Psoas muscle (tissue), 8 donors: ENCODE measurements at places on chromosomes 12 and 14.

DNA sequence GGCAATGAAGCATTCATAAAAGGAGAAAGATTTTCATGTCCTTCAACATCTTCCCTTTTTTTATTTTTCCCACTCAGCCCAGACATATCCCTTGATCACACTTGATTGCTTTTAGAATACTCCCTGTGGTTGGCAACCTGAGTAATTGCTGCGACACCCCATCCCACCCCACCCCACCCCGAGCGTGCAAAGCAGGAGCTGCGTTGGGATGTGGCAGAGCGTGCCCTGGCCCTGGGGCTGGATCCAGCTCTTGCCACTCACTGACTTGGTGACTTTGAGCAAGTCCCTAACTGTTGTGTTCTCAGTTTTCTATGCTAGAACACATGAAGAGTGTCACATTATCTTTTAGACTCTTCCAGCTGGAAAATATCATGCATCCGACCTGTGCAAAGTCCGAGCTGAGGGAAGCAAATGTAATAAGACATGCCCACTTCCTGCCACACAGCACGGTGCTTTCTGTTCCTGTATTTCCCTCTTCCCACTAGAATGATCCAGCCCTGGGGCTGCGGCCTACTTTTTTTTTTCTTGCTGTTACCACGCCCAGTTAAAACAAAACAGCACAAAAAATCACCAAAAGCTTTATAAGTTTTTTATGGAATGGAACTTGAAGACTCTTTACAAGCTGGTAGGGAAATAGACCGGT, 4.0 kb downstream of the ASCL4 start:
- DNase-seq = no peak

- no peak for DNase-seq
These were observed 830 bp upstream of the A2ML1 start for GRCh38 chr12:8821591-8821990.

- no peak for DNase-seq
These were observed 17.4 kb upstream of the PTGR2 start for GRCh38 chr14:73834261-73834625.

DNA sequence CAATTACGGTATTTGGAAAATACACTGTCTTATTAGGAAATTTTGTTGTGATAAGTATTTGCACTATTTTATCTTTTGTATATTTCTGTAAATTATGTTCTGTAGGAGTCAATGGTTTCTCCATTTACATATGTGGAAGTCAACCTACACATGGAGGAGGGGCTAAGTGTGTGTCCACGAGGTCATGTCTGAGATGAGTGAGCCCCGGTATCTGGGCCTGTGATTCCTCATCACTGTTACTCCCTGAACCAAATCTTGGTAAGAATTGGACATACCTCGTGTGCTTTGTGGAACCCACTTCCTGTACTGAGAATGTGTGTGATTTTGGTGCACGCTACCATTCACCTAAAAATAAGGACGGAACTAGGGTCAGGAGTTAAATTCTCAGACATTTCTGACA, 1105.5 kb downstream of the TMEM121 start:
- no peak for DNase-seq

DNA sequence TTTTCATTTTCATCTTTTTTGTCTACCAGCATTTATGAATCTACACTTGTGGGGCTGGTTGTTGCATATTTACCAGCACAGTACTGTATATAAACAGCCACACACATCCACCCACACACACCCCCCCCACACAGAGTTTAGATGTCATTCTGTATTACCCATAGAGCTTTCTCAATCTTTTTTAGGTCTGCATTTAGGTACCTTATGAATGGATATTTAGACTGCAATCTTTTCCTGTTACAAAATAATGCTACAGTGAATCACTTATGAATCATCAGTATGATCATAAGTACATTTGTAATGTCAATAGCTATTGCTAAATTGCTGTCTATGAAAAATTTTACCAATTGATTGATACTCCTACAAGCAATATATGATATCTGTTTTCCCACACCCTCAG, 67.3 kb upstream of the STK38L start:
- DNase-seq = no peak

DNA sequence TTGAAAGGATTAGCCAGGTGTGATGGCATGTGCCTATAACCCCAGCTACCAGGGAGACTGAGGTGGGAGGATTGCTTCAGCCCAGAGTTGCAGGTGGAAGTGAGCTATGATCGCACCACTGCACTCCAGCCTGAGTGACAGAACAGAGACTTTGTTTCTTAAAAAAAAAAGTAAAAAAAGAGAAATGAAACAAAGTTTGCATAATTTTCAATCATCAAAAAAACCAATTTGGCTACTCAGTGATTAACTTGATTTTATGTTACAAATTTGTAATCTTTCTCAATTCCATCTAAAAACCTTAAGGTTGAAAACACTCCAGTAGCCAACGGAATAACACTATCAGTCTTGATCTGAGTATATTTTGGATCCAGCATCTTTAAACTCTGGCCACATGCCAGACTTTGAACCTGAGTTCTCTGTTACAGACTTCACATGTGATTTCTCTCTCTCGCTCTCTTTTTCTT, 12.6 kb upstream of the DENND5B start:
- DNase-seq = no peak

GRCh38 chr12:19209661-19210060, 80.1 kb downstream of the PLEKHA5 start:
- DNase-seq = no peak

DNA sequence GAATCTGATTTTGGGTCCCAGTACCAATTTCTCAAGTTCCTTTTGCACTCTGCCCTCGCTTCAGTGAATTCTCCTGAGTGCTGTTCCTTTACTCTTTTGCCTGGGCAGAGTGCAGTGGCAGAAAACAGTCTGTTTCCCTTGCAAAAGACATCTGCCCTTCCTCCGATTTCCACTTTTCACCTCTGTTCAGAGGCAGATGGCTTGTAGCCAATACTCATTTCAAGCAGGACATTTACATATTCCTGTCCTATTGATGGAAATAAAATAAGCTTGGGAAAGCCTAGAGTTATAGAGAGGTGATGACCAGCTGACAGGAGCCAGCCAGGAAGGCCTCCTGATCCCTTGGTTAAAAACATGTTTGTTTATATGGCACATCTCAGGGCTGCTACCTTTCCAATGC, 111.0 kb downstream of the SLC8A3 start:
- no peak for DNase-seq

DNA sequence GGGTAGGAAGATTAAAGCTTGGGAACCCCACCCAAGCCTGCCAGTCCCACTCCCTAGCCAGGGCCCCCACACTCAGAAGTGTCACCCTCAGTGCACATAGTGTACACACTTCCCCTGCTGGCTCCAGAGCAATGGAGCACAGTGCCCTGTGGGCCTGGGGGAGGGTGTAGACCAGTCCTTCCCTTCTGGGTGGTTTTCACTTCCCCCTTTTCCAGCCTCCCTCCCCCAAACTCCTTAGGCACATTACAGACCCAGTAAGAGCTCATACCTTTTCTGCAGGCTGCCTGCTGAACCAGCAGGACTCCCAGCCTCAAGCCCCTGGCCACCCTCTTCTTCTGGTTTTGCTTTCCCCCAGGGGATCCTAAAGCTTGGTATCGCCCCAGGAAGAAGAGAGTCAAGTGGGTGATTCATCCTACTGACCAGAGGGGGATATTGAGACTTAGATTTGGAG, at the start of gene ZNF385A:
TSS of gene ZNF385A (minus strand) at position 143 of the 451 bp plus-strand sequence. CDS start 219 bp downstream, outside the sequence.
- no peak for DNase-seq

- no peak for DNase-seq
These were observed 74.4 kb downstream of the SERPINA3 start for GRCh38 chr14:94686511-94687160.

DNA sequence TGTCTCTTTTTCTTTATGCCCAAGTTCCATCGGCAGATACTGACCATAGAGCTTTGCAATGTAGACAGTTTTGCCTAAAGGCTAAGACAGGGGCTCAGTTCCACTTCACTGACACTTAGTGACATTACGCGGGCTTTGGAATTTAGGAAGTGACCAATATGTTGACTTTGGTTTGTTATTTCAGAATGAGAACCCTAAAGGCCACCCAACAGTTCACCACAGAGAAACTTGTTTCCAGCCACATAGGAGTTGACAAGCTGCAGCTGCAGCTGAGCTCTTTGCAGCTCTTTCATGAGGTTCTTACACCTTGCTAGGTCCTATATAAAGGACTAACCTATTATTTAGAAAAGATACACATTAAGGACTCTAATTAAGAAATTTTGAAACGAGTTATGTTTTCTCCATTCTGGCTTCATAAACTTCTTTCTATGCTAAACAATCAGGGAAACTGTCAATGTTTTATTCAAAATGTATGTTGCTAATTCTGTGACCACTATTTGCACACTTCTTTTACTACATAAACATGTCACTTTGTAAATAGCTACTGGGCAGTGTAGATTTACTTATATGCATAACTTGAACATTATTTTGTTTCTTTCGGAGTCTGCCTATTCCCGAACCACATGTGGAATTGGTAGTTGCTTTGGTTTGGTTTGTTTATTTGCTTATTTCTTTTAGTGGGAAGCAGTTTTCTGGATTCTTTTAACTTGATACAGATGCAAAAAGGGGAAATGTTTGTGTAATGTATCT, 18.5 kb upstream of the KLRD1 start:
- DNase-seq = no peak

GRCh38 chr12:24903329-24904088, 45.4 kb downstream of the BCAT1 start:
- DNase-seq = no peak

- no peak for DNase-seq
These were observed 9.5 kb downstream of the CATSPERB start for GRCh38 chr14:91722386-91722785.

DNA sequence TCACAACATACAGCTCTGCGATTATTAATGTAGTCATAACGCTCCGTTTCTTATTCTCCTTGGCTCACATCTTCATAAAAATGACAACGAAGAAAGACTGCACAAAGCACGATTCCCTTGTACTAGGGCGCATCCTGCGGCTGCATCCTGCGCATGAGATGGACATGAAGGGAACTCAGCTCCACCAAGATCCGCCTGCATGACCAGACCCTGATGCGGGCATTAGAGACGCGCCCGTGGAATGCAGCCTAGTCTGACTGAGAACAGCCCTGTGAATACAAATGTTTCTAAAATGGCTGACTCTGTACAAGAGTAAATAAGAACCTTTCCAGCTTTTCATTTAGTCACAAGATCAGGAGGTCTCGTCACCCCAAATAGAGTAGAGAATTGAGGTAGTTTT, 422.2 kb downstream of the NOVA1 start:
- DNase-seq = no peak

GRCh38 chr14:44981198-44981597, 19.2 kb downstream of the TOGARAM1 start:
- no peak for DNase-seq

GRCh38 chr14:67963960-67964812, 144.6 kb downstream of the RAD51B start:
- no peak for DNase-seq

DNA sequence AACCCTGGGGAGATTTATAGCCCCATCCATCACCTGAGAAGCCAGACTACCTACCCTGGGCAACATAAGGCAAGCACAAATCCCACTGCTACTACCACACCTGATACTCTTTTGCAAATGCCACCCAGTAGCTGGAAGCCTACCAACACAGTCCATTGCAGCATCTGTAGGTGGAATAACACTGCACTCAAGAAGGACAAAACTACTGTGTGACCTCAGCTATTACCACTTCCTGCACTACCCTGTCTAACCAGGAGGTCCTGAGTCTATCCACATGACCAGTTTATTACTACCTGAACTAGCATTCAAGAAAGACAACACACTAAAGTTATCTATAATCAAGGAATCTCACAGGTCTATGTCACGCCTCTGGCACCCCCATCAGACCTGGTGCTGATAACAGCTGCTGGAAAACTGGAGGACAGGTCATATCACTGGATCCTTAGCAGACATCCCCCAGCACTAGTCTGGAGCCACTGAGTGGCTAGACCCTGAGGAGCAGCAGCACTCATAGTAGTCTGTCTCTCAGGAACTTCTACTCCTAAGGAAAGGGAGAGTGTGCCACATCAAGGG, 2.9 kb upstream of the CLEC1A start:
- no peak for DNase-seq

DNA sequence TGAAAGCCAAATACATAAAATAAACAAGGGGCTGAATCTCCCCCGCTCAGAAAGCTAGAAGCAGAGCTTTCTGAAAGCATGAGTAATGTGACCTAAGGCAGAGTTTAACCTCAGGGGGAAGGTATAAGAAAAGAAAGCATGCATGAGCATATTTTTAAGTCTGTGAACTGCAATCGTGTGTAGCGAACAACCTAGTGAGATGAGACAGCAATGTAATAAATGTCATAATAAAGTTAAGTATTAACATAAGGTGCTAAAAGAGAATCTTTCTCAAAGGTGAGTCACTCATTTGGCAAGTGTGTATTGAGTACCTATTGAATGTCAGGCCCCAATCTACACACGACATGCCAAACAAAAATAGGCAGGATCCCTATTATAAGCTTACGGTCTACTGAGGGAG, 14.2 kb upstream of the WDR20 start:
- DNase-seq = no peak

DNA sequence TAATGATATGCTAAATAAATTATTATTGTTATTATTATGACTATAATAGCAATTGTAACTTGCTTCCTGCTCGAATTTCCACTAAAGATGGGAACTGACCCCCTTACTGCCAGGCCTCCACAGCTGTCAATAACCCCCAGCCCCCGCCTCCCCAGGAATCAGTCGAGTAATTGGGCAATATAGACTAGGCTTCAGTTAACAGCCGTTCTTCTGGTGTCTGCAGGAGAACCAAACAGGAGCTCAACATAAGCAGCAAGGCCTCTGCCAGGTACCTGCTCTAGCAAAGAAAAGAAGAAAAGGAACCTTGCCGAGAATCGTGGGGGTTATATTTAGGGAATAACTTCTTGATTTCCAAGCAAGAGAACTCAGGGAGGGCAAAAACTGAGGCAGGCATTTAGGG, 21.8 kb downstream of the HOXC4 start:
- no peak for DNase-seq

DNA sequence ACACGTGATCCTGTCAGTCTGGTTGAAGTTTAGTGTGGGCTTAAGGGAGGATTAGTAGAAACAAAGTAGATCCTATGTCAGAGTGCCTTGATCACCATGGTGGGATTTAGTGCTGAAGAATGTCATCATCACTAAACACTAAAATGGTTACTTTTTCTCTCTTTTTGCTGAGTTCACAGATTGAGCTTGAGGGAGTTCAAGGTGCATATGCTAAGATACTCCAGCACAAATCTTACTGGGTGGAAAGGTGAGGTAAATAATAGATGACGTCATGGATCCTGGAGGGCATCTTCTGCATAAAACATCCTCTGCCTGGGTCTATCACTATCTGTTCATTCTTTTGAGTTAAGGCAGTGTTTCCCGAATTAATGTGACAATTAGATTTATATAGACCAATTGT, 4.9 kb downstream of the GALNT8 start:
- no peak for DNase-seq

DNA sequence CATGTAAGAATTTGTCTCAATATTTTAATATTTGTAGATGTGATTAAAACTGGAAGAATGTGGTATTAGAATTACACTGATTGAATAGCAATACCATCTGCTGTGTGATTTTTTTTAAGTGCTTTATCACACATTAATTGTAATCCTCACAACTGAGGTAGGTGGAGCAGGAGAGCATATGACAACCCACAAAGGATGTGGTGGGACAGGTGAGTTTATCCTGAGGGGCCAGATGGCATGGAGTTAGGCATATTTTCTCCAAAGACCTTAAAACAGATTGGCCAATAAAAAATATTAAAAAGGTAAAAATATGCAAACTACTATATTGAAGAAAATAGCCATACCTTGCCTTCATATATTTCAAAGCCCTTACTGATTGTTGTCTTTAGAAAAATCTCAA, 7.8 kb downstream of the LRRC10 start:
- DNase-seq = no peak
